ENCODE measurements at places on chromosomes 4 and X.

- DNase-seq, result no peak
These were observed 342.3 kb upstream of the GRID2 start for GRCh38 chr4:91961504-91961903.

GRCh38 chrX:152259150-152259549, 120.8 kb upstream of the MAGEA10 start:
- no peak for DNase-seq

- DNase-seq, result no peak
These were observed 18.2 kb downstream of the MAGEA9 start for GRCh38 chrX:149799938-149800337.

DNA sequence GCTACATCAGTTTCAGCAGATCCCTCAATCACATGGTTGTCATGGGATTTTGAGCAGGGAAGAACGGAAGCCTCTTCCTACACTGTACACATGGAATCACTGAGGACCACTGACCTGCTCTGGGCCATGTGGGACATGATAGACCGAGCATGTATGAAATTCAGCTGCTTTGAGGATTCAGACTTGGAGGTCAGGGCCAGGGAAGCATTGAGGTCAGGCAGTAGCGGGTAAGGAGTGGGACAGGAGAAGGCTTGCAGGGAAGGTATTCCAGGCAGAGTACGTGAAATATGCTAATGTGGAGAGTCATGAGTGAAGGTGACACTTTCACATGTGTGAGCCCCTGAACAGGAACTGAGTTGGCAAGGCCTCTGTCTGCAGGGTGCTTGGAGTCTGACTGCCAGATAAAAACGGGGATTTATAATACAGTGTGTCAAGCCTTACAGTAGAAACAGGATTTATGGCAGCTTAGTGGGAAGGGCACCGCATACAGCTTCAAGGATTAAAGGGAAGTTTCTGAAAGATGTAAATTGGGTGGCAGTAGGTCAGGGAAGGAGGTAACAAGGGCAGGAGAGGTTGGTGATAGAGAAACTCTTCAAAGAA, 111.7 kb downstream of the STK32B start:
- DNase-seq, result no peak

GRCh38 chr4:121272526-121272925, 108.3 kb downstream of the QRFPR start:
- DNase-seq, result no peak

GRCh38 chrX:102978594-102978993, 41.5 kb downstream of the RAB40AL start:
- DNase-seq, result no peak

DNA sequence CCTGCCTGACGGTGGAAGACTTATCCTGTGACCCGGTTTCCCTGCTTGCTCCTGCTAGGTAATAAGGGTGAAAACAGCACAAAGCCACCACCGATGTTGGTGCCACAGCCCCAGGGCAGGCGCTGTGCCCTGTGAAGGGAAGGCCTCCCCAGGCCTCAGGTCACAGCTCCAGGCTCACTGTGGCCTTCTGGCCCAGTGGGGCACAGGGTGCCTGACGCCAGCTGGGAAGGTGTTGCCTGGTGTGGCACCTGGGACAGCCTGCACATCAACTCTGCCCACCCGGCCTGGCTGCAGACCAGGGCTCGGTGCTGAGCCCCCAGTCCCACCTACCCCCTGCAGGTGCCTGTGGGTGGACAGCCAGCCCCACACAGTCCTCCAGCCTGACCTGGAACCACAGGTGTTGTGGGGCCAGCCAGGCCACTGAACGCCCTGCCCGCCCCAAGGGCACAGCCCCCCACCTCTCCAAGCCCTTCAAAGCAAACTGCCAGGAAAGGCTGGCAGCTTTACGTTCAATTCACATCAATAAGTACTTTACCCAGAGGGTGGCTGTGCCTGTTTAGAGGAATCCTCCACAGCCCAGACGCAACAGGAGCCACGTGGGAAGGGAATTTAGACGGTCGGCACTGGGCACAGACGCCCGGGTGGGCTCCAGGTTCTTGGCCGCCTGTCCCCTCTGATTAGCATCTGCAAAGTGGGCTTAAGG, 54.3 kb downstream of the ZFYVE28 start:
- no peak for DNase-seq

DNA sequence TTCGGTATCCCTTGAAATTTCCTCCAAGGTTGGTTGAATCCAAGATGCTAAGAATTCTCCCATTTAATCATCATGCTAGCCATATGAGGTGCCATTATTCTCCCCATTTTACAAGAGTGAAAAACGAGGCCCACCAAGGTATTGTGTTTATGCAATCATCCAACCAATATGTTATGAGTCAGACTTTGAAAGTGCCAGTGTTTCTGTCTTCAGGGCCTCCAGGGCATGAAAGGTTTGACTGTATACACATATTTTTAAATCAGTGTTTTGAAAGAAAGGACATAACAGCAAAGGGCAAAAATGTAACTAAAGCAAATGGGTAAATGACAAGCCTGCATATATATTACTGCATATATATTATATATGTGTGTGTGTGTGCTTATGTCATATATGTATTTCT, 541.2 kb upstream of the SMIM31 start:
- no peak for DNase-seq

GRCh38 chr4:123785538-123785937, 388.9 kb downstream of the SPRY1 start:
- no peak for DNase-seq

DNA sequence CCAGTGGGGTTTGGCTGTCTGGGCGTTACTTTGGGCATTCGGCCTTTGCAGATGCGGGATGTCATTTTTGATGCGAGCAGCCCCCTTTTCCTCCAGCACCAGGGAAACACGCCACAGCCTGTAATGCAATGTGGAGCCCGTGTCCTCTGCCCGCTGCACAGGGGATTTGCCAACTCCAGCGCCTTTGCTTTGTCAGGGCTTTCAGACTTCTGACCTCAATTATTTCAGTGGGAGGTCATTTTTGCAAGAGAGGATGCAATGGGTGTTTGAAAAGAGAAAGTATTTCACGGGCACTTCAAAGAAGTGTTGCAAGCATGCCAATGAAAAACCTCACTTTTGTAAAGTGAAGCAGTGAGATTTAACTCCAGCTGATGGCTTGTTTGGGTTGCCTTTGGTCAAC, 11.5 kb downstream of the CLCN4 start:
- peak; percentile 82 for DNase-seq

DNA sequence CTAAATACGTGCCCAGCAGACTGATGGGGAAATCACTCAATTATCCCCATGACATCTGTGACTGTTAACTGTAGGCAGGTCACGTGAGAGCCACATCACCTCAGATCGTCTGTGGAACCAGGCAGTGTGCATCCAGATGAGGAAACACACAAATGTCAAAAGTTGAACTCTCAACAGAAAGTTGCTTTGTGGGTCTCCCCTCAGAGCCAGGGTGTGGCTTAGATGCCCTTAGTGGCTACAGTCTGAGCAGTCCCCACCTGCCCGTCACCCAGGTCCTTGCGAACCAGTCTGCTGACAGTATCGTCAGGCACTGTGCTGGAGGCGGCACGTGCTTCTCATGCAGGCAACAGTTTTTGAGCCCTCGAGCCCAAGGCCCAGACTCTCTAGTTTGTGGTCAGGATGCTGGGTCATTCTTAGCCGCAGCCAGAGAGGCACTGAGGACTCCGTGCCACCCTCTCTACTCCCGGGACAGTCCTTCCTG, 10.8 kb downstream of the TMEM187 start:
- DNase-seq, result peak; percentile 81

DNA sequence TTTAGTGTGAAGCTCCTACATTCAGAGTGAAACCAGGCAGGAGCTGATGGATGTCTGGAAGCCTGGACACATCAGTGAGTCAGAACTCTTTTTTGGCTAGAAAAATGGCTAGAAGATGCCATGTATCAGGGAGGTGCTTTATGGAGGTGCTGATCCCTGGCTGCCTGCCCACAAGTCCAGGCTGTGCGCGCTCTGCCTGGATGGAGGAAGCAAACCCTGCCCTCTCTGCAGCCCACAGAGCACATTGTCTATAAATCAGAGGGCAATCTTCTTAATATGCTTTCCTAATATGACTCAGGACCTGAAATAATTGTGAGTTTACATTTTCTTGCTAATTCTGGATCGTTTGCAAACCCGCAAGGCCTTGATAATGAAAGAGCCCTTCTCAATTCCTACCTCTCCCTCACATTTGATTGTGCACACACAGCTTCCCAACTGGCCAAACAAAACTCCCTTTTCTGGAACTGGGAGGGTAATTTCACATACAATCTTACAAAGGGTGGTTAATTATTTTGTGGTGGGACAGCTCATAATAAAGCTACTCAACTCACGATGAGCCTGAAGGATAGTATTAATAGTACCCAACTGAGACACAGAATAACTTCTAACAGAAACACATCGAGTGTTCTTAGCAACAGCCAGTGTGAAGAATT, 11.7 kb downstream of the MFAP3L start:
- no peak for DNase-seq

- peak; percentile 42 for DNase-seq
These were observed 287.0 kb downstream of the ARHGAP24 start for GRCh38 chr4:85761803-85762528.

DNA sequence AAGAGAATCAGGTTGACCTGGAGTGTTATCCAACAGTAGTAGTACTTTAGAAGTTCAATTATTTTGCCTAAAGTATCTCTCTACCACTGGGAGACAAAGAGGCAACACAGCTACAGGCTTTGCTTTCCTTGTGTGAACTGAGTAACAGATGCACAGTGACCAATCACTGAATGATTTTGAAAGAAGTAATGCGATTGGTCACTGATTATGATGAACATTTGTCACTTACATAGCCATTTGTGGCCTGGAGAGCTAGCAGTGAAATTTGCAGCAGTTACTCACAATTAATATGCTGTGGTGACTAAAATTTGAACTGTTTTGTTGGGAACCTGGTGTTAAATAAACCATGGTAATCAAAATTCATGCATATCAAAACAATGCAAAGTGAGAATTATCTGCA, 508.7 kb upstream of the DIPK2B start:
- no peak for DNase-seq

DNA sequence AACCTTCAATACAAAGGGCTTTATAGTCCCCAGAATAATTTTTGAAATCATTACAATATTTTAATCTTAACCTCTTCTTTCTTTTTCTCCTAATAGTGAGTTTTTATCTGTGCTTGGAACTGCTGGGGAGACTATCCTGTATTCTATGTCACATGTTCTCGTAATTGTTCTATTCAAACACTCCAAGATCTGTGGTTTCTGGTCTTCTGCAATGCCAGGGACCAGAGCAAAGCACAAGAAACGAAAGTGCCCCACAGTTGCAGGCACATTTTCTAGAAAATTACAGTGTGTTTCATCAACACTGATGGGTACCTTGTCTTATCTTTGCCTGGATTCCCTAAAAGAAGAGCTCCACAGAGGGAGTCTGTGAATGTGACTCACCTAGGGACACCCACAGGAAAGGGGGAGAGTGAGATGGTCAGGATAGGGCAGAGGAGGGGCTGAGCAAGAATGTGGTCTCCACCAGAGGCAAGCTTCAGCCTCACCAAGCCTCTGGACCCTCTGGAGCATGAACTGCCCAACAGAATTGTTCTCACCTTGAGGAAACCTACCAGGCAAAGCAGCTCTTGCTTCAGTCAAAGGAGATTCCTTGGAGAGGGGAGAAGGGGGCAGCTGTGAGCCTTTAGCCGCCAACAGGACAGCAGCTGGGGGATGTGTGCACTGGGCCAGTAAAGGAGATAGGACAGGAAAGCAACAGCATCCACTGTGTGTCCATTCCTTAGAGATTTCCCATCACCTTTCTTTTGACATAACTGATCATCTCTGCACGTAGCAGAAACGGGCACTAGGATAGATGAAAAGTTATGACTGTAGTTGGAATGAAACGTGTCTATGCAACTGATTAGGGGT, 25.9 kb downstream of the UNC5C start:
- no peak for DNase-seq

DNA sequence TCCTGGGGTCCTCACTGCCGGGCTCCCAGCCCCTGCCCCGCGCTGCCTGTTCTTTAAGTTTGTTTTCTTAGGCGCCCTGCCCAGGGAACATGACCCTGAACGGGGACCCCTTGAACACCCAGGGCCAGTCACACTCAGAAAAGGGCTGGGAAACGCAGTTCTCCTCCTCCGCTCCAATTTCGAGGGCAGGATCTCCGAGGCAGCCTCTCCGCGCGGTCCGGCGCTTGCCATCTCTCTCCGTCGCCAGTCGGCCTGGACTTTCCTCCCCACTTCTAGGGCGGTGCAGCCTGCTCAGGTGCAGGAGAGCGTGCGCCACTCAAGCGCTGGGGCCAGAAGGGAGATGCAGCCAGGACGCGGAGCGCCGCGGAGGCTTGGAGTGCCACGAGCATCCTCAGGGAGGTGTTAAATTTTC, 9.9 kb downstream of the PRDM8 start:
- DNase-seq, result no peak

- no peak for DNase-seq
These were observed 891.0 kb upstream of the FRG1 start for GRCh38 chr4:189049682-189050081.

DNA sequence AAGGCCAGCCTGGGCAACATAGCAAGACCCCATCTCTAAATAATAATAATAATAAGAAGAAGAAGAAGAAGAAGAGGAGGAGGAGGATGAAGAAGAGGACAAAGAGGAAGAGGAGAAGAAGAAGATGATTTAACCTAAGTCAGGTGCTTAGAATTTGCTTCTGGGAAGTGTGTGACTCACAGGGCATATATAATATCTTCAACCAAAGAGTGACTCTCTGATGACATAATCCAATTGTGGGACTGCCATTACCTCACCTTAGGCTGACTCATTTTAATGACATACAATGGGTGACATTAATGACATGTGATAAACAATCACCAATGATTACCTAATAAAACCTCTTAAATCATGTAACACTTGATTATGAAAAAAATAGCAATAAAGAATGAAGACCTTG, 32.7 kb upstream of the MBTPS2 start:
- DNase-seq, result peak; percentile 65

DNA sequence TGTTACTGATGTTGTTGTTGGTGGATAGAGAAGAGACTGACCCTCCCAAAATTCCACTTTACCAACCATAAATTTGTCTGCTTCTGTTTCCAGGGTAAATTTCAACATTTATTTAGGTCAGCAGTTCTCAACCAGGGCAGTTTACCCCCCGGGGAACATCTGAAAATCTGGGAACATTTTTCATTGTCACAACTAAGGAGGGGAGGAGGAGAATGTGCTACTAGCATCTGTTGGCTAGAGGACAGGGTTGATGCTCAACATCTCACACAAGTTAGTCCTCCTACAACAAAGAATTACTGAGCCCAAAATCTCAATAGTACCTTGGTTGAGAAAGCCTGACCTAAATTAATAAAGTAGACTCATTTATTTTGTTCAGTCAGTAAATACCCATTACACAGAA, 25.7 kb downstream of the KCTD8 start:
- no peak for DNase-seq

DNA sequence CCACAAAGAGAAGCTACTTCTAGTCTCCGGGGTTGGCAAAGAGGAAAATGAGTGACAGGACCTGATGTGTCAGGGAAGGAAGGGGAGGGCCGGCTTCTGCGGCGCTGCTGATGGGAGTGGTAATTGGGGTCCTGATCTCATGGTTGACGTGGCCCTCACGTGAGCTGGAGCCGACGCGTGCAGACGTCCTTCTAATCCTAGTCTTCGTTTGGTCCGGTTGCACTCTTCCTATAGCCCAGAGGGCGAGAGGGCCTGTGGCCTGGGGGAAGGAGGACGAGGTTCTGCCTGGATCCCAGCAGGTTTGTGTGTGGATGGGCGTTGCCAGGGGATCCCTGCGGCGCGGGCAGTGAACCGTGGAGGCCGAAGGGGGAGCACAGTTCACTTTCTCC, at the start of gene ARMCX1:
ARMCX1 (plus strand) TSS at position 186 of the 389 bp plus-strand sequence. CDS start 2,384 bp downstream, outside the sequence.
- DNase-seq, result peak; percentile 79

All from inflammatory macrophage treated with lipopolysaccharide for 4 hours (primary cell).